ENCODE measurements at places on chromosomes 16 and 17.

GRCh38 chr17:4261452-4261851, 2.3 kb downstream of the ANKFY1 start:
- no peak for DNase-seq

- no peak for DNase-seq
Observed at GRCh38 chr16:87233928-87234327, 83.3 kb downstream of the C16orf95 start.

DNA sequence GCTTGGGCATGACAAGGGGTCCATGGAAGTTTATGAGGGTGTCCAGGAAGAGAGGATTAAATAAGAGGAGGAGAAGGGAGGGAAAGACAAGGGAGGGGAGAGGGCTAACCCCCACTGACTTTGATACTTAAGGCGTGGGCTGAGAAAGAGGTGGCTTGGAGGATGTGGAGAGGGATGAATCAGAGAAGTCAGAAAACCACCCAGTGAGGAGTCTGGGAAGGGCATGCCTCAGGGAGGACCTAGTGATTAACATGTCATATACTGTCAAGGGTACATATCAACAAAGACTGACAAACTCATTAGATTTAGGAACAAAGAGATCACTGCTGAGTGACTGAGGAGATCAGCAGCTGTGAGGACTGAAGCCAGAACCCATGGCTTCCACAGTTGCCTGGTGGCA, 145.4 kb downstream of the IRX5 start:
- no peak for DNase-seq

- no peak for DNase-seq
Observed at GRCh38 chr16:22968931-22969330, 155.0 kb downstream of the HS3ST2 start.

- no peak for DNase-seq
Observed at GRCh38 chr17:48770954-48771353, 42.4 kb upstream of the HOXB13 start.

- no peak for DNase-seq
Observed at GRCh38 chr16:12231666-12232065, 255.1 kb downstream of the SNX29 start.

- no peak for DNase-seq
Observed at GRCh38 chr17:76173474-76173873, 32.4 kb upstream of the FOXJ1 start.

DNA sequence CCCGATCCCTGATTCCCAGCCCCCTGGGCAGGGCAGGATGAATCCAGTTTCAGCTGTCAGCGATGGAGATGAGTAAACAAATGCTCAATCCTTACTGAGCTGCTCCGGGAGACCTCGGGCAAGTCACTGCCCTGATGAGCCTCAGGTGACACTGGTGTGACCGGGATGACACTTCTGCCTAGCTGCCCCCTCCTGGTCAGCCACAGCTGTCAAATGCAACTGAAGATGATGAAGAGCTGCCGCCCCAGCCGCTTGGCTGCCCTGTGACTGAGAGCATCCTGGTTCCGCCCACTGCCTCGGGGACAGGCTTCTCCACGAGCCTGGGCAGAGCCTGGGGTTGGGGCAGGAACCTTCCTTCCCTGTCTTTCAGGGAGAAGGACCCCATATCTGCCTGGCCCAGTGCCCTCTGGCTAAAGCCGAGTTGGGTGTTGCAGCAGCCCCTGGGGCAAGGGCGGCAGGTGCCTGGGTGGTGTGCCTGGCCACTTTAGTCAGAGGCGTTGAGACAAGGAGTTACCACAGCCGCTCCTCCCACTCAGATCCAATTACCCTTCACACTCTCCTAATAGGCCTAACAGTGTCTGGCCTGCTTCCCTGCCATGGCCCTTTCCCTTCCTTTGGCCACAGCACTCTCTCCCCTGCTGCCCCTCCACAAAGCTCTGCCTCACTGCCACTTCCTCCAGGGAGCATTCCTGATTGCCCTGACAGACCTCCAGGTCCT, 5.5 kb downstream of the CCL17 start:
- DNase-seq, result no peak

DNA sequence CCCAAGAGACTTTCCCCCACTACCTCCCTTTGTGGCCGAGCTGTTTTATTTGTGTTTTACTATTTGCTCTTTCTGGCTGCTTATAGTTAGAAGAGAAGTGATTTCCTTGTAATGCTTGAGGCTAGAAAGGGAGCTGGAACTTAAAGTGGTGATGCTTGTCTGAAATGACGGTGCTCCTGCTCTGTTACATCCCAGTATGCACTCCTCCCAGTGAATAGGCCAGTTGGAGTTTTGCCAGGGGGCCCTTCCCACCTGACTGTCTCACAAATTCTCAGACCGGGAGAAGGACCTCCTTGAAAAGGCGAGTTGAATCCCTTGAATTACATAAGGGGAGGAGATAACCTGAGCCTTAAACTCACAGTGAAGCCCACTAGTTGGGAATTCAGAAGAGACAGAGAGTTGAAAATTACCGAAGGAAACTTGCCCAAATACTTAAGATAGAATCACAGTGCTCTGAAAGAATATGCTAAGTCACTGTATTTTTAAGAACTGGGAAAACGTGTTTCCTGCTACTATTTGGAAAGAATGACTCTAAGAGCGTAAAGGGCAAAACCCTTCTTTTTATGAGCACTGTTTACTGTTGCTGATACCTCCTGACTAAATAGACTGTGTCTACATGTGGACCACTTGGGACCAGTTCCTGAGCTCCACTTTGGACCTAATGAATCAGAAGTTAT, 84.7 kb upstream of the CLEC3A start:
- no peak for DNase-seq

- DNase-seq, result no peak
Observed at GRCh38 chr17:79936641-79937381, 97.6 kb upstream of the CBX4 start.

DNA sequence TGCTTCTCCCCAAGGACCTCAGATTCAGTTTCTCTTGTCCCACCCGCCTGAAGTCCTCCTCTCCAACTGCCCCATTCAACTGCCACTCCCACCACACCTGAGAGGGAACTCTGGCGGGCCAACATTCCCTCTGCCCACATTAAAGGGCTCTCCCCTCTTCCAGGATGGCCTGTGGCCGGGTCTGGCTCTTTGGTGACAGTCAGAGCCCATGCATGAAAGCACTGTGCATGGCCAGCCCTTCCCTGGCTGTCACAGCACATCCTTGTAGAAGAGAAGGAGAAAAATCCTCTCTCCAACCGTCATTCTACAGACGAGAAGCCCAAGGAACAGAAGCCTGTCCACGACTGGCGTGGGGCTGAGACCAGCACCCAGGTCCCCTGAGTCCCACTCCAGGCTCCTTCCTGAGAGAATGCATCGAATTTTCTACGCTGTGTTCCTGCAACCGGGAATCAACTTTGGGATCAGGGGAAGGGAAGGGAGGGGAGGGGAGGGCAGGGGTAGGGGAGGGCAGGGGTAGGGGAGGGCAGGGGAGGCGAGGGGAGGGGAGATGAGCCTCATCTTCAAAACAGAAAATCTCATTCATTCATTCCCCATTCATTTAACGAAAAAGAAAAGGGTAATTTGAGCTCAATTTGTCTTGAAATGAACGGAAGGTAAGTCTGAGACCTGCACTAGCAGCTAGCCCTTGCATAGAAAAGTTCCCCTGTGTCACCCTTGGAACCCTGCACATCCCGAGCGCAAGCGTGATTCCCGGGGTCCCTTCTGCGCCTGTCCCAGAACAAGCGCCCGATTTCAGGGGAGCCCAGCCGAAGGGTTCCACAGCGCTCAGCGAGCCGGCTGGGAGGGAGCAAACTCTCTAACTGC, at the start of gene ABCC12:
Gene ABCC12 (minus strand): TSS at position 68 of the 864 bp plus-strand sequence. CDS start 9,569 bp downstream, outside the sequence.
- no peak for DNase-seq

DNA sequence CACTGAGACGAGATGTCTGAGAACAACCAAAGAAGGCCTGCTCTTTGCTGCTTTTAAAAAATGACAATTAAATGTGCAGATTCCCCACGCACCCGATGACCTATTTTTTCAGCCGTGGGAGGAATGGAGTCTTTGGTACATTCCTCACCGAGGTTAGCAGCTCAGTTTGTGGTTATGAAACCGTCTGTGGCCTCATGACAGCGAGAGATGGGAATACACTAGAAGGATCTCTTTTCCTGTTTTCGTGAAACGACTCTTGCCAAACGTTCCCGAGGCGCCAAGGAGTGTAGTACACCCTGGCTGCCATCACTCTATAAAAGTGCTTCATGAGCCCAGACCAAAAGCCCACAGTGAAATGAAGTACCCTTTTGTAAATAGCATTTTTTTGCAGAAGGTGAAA, 87.8 kb downstream of the CRISPLD2 start:
- DNase-seq, result no peak

GRCh38 chr16:89409161-89409711, 81.1 kb downstream of the ANKRD11 start:
- peak; percentile 52 for DNase-seq

GRCh38 chr16:84036982-84037425, 5.6 kb downstream of the SLC38A8 start:
- DNase-seq, result no peak

GRCh38 chr17:47872651-47873161, 21.7 kb upstream of the SP6 start:
- DNase-seq, result no peak

GRCh38 chr16:13307851-13308250, 406.5 kb downstream of the SHISA9 start:
- DNase-seq, result no peak

- no peak for DNase-seq
Observed at GRCh38 chr17:54177606-54178308, 355.0 kb downstream of the KIF2B start.

DNA sequence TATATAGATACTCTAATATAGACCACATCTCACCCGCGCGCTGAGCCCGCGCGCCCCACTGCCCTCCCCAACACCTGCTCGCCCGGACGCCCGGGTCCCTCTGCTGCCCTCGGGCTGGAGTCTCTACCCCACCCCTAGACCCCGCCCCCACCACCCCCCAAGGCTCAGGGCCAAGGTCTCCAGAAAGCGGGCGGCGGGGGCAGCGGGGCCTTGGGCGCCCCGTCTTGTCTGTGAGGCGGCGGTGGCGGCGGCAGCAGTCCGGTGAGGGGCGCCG, 2.6 kb downstream of the HES7 start:
- DNase-seq, result no peak

- DNase-seq, result no peak
Observed at GRCh38 chr17:37274461-37274860, 101.3 kb upstream of the C17orf78 start.

DNA sequence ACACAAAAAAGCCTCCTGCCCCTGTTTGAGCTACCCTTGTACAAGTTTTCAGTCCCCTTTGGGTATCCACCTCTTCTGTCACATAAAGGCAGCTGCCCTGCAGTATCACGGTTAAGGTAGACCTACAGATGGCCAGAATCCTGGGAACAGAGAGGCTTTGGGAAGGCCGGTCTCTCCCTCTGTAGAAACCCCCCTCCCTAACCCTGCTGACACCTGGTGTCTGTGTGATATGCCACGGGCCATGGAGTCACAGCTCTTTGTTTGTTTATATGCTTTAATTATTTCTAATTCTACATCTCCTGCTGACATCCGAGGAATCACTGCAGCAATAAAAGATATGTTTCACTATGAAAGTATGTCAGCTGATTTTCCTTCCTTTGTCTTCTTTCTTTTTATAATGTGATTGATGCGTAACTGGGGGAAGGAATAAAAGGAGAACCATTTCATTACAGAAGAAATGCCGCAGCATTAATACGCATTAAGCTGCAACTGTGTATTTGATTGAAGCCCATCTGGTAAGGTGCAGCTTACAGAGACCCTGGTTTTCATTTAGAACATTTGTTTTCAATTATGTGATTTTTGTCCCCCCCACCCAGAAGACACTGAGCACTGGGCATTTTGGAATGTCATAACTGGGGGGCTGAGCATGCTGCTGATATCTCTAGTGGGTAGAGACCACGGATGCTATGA, 142.1 kb downstream of the SLC39A11 start:
- DNase-seq, result no peak

DNA sequence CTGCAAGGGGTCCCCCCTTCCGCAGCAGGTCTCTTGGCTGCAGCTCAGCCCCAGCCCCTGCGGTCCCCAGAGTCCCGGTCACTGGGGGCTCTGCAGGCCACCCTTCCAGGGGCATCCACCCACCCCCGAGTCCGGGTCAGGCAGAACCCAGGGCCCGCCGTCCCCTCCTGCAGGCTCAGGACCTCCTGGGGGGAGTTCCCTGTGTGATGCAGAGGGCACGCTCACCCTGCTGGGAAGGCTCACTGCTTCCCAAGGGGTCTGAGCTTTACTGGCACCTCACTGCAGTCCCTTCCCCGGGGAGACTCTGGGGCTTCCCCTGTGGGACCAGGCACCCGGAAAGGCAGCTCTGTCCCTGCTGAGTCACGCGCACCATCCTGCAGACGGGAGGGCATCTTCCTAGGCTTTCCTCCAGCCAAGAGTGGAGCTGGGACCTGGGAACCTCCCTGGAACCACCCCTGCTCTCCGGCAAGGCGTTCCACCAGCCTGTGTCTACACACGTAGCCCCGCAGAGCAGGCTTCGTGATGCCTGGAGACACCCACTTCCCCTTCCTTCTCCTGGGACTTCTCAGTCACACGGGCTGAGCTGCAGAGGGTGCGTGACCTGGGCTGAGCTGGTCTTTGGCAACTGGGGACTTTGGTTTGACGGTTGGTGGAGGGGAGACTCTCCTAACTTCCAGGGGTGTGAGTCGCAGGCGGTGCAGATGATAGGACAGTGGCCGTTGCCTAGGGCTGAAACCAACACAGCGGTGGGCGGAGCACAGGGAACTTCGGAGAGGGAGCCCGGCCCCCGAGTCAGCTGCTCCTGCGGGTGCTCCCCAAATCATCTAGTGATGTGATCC, 23.4 kb downstream of the SLC25A10 start:
- no peak for DNase-seq

GRCh38 chr17:28384281-28385036, 13.0 kb downstream of the SARM1 start:
- DNase-seq, result peak; percentile 70

- DNase-seq, result no peak
Observed at GRCh38 chr17:37507111-37507510, 17.4 kb downstream of the DUSP14 start.

DNA sequence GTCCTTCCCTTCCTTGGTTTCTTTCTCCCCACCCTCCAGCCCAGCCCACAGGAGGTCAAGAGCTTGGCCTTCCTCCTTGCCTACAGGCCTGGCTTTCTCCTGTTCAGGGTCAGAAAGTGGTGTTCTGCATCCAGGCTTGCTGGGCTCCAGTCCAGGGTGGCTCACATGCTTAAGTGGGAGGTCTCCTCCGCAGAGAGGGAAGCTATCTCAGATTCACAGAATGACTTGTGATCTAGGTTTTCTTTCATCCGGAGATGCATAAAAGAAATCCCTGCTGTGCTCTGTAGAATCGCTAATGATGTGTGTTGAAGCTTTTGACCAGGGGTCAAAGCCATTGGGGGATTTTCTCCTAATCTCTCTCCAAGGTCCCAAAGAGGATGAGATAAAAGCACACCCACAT, 382.3 kb upstream of the EEF2KMT start:
- DNase-seq, result no peak

DNA sequence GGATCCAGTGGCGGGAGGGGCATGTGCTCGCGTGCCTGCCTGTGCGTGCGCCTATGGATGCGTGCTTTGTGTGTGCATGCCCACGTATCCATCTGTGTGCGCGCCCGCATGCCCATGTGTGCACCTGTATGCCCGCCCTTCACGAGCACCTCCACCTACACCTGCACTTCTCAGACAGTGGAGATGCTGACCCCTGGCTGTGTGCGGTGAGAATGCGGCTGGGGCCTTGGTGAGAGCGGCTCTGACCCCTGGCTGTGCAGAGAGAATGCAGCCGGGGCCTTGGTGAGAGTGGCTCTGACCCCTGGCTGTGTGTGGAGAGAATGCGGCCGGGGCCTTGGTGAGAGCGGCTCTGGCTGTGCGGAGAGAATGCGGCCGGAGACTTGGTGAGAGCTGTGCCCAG, 33.9 kb downstream of the AXIN1 start:
- peak; percentile 16 for DNase-seq

GRCh38 chr16:10601444-10602408, 21.3 kb upstream of the EMP2 start:
- DNase-seq, result no peak

GRCh38 chr16:84829168-84829965, 9.6 kb downstream of the CRISPLD2 start:
- DNase-seq, result no peak
